Activated naive CD4-positive, alpha-beta T cell treated with anti-CD3 and anti-CD28 coated beads, Interleukin-2, amount 50 U/mL, for 72 hours (primary cell): ENCODE measurements at places on chromosomes 13 and 19. TPM values are rescaled to one million over a fixed set of nuclear protein-coding genes. Genes with fewer than 3 reads are reported as not detected.

Gene EMC10
- 27.3 TPM for total RNA-seq

Gene CD79A
- 3.3 TPM for total RNA-seq

Gene ZNF497
- total RNA-seq, result 2.6 TPM

Gene MAST1
- total RNA-seq, result 4.6 TPM

Gene LILRA1
- not detected for total RNA-seq

Gene CHMP2A
- 114 TPM for total RNA-seq

Gene KASH5
- total RNA-seq, result 1.7 TPM

Gene LMTK3
- total RNA-seq, result 2.9 TPM

Gene BORA
- total RNA-seq, result 25.9 TPM

Gene ZNF577
- total RNA-seq, result 5.7 TPM

Gene ZNF546
- 3.1 TPM for total RNA-seq

Gene PRR19
- total RNA-seq, result 0.93 TPM

Gene CYP4F2
- not detected for total RNA-seq

Gene SPIB
- total RNA-seq, result 1.2 TPM

Gene PPM1N
- 1.5 TPM for total RNA-seq

Gene LAIR1
- 2.9 TPM for total RNA-seq

Gene KLK2
- total RNA-seq, result 1.5 TPM

Gene KIR2DL4
- 0.25 TPM for total RNA-seq

Gene C1QTNF9B
- not detected for total RNA-seq

Gene ATP4B
- total RNA-seq, result not detected

Gene C19orf85
- total RNA-seq, result not detected
